ENCODE measurements at places on chromosomes 2 and 18.

DNA sequence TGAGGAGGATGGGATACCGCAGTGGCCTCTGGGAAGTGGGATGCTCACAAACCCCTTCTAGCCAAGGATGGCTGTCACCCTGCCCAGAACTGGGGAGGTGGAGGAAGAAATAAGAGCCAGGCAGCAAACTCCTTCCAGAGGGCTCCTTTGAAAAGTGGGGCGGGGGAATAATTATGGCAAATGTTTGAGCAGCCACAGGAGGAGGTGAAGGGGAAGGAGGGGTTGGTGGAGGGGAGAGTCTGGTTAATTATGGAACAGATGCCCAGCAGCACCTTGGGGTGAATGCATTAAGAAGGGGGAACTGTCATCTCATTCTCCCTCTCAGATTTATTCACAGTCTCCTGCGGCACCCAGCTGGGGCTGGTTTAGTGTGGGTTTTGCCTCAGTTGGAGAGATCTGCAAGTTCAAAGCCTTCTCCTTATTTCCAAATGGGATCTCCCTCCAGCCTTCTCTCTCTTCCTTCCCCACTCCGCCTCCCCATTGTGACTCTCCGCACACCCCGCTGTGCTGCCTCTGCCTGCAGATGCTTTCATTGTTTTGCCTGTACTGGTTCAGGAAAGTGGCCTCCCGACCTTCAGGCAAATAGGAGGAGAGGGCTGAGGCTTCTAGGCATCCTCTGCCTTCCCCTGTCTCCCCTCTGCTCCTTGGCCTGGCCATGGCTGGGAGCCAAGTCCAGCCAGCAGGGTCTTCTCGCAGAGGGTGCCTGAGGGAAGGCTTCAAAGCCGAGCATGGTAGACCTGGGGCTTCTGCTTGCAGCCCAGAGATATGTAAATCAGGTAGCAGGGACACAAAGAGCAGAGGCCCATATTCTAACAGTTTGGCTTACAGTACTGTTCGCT, 457.2 kb upstream of the MEX3C start:
- no peak for DNase-seq

DNA sequence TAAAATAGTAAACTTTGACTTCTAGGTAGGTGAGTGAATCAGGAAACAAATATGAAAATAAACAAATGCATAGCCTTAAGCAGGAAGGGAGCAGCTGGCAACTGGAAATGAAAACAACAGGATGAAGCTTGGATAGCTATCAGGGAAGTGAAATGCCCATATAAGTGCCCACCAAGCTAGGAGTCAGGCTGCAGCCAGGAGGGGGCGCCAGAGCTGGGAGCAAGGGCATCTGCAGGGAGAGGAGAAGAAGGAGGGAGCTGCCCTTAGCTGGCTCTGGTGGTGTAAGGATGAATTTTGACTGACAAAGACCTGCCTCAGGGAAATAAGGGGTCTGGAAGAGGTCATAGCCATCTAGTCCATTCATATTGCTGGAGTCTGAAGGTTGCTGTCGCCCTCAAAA, 298.3 kb downstream of the TDRD15 start:
- no peak for DNase-seq

DNA sequence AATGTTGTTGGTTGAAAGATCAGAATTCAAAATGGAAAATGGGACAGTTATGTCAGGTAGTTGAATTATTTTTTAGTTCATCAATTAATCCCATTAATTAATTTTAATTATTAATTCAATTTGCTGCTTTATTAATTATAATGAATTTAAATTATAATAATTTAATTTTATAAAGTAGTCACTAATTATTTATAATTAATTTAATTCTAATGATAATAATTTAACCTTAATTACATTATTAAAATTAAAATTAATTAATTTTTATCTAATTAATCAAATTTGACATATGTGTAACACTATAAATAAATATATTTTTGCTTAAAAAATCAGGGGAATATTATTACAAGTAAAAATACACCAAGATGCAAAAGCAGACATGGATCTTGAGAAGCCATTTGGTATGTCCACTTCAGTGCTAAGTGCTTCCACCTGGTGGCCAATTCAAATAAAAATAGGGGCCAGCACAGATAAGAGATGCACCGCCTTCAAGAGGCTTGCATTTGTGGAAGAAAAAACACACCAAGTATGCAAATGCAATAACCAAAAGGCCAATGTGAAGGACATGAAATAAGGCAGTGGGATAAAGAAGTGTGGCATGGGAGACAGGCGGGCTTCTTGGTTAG, 73.2 kb downstream of the MBP start:
- DNase-seq: no peak

DNA sequence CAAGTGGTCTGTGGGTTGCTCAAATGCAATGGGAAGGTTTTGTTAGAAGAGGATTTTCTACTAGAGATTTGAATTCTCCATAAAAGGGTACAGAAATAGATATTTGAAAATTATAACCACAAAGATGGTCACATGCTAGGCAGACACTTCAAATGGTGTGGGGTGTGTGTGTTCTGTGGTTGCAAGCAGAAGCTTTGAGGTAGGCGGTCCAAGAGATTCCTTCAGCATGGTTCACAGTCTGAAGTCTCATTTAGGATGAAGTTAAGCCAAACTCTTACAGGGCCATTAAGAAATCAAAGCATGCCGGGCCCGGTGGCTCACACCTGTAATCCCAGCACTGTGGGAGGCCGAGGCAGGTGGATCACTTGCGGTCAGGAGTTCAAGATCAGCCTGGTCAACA, 38.3 kb upstream of the RMDN2 start:
- DNase-seq: no peak

DNA sequence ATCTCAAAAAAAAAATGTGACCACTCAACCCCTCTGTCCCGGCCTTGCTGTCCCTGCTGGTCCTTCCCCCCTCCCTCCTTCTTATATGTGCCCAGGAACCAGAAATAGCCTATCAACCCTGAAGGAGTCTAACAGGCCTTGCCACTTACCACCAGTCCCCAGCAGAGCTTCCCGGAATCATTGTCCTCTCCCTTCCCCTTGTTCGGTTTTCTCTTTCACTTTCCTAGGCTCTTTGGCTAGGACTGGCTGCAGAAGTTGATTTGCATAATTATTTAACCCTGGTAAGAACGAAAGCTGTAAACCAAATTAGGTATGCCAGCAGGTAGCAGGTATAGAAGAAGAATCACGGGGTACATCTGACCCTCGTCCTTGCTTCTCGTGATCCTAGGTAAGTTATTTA, 72.6 kb upstream of the ZNF532 start:
- DNase-seq: no peak

DNA sequence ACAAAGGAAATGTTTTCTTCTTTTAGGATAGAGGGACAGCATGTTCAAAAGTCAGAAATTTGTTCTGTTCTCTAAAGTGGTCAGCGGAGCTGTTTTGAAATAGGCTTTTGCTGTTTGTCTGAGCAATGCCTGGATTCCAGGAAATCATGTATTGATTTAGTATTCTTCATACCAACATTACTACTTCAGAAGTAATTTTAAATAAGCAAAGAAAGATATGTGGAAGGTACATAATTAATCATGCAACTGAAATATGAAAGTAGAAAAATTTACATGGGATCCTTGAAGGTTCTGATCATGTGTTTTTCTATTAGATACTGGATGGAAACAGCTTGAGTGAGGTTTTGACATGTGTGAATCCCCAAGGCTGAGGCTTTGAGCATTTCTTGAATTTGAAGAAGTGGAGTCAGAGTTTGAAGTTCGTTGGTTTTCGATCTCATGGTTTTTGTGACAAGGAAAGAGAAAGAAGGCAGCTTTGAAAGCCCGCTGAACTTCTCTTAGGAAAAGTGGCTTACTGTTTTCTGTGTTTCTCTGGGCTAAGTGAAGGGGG, 220.0 kb downstream of the LDLRAD4 start:
- DNase-seq: no peak

GRCh38 chr2:19675003-19675629, 226.7 kb downstream of the TTC32 start:
- DNase-seq: no peak

- no peak for DNase-seq
Observed at GRCh38 chr2:226702376-226702775, 97.2 kb downstream of the IRS1 start.

GRCh38 chr2:33373986-33374385, 102.5 kb upstream of the RASGRP3 start:
- no peak for DNase-seq

DNA sequence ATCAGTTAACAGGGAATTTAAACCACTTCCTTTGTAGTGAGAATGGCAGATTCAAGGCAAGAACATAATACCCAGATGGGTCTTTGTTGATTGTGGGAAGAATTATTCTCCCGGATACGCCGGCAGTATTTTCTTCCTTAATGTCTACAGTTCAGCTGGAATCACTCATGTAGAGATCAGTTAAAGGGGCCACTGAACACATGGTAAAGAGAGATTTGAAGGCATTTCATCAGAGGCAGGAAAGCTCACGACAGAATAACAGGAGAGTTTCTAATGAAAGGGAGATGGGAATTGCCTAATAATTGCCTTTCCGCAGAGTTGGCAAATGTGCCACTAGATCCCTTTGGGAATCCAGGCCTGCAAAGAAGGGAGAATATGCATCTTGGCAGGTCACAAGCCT, 327.7 kb upstream of the ZNF804A start:
- DNase-seq: no peak

GRCh38 chr2:88265352-88266303, 95.5 kb downstream of the THNSL2 start:
- no peak for DNase-seq

DNA sequence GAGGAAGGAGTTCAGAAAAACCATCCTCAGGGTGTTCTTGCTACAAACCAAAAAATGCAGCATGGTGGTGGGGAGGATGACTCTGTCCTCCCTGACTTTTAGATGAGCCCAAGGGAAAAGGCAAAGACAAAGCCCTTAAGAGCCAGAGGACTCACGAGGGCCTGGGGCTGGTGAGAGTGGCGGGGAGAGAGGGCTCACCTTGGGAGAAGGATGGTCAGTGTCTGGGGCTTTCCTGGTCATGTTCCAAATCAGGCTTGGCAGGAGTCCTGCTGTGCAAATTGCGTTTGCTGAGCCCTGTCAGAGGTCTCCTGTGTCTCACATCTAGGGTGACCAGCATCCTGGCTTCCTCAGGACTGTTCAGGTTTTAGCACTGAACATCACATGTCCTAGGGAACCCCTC, 4.7 kb downstream of the UGT1A1 start:
- DNase-seq: no peak

DNA sequence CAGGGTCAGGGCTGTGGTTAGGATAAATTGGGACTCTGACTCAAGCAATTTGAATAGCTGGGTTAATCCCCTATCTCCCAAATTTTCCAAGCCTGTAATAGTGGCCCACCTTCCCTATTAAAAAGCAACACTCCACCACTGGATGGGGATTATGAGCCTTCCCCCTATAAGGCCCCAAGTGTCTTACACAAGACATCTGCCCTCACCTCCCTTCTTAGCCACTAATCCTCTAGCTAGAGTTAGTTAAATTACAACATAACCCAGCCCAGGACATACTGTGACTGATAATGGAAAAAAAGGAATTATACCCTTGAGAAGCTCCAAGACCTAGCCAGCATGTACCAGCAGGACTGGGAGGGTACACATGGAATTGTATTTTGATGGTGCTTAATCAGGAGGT, 190.4 kb downstream of the NRP2 start:
- DNase-seq: no peak

- DNase-seq: no peak
Observed at GRCh38 chr2:174683392-174683759, 80.9 kb downstream of the CHRNA1 start.

Measured in HS-27A (cell line).